NCI-H748 treated with DMSO at 0.1 percent for 48 hours (cell line): ENCODE measurements at places on chromosomes 4 and X.

- no peak for DNase-seq
Measured at GRCh38 chrX:49878128-49878833, 1.0 kb upstream of the USP27X start.

- DNase-seq = no peak
Measured at GRCh38 chr4:100106982-100107381, 83.3 kb downstream of the DDIT4L start.

DNA sequence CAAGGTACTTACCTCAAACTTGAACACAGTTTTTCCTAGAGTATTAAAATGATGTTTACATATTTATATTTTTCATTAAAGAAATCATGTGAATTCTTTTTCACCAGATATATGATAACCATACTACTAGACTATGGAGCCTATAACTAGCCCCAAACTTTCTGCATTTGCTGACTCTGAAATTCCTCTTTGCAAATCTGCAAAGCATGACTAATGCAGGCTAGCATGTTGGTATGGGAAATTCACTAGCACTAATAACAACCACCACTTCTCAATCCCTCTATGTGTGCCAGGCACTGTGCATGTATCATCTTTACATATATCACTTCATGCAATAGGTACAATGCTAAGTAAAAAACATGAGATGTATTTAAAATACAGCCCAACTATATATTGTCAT is 51.1 kb downstream of the SLC10A7 start:
- DNase-seq = no peak

DNA sequence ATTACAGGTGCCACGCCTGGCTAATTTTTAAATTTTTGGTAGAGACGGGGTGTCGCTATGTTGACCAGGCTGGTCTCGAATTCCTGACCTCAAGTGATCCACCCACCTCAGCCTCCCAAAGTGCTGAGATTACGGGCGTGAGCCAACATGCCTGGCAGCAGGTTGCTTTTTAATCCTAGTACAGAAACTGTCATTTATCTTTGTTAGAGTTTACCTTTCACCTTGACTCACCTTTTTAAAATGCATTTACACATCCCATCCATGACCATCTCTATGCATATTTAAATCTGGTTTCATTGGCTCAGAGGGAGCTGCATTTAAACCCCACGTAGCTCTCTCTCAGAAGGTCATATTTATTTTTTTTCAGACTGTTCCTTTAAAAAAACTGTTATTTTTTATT is 31.9 kb downstream of the SLC16A2 start:
- no peak for DNase-seq

DNA sequence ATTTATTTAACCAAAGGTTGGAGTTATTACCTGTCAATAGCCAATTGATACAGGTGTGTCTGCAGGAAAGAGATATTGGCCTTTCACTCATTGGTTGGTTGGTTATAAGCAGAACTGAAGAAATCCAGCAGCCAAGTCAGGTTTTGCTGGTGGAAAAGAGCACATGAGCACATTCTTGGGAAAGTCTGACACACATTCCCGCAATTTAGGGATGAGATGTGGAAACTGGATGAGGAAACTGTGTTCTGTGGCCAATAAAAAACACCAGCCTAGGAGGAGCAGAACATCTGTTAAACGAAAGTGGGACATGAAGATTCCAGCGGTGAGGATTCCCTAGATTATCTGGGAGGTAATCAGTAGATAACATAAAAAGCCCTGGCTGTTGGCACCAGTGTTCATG is 567.4 kb upstream of the CPEB2 start:
- no peak for DNase-seq

- DNase-seq = no peak
Measured at GRCh38 chrX:147850875-147851274, 60.8 kb upstream of the FMR1 start.
